Hair follicle dermal papilla cell (primary cell): ENCODE measurements at places on chromosomes 2 and 18. TPM values are rescaled to one million over a fixed set of nuclear protein-coding genes. Genes with fewer than 3 reads are reported as not detected.

Gene IL1RL1
- 0.65 and 1.3 TPM in 2 replicates for total RNA-seq

Gene MOGAT1
- total RNA-seq: not detected in 2 replicates

Gene CNNM4
- total RNA-seq: 4.7 and 5.5 TPM in 2 replicates

Gene MALL
- 2.1 and 3.4 TPM in 2 replicates for total RNA-seq

Gene HOXD13
- total RNA-seq: not detected in 2 replicates

Gene GTF2A1L
- total RNA-seq: 1.2 and 1.3 TPM in 2 replicates

Gene SNORC
- total RNA-seq: 1.3 and 1.5 TPM in 2 replicates

Gene LIPG
- 0.24 and 0.65 TPM in 2 replicates for total RNA-seq

Gene TMEM87B
- 33.5 and 34.4 TPM in 2 replicates for total RNA-seq

Gene NEUROD1
- not detected in 2 replicates for total RNA-seq

Gene ARHGEF33
- total RNA-seq: 0.32 and 0.61 TPM in 2 replicates

Gene PLEK
- total RNA-seq: not detected in 2 replicates

Gene RND3
- total RNA-seq: 577 and 601 TPM in 2 replicates

Gene ZBTB14
- total RNA-seq: 14.2 and 14.6 TPM in 2 replicates

Gene POTEC
- total RNA-seq: under 0.01 TPM in 1 of 2 replicates, not detected in the other

Gene AQP12A
- not detected in 2 replicates for total RNA-seq

Gene PASK
- total RNA-seq: 1.5 and 91.1 TPM in 2 replicates

Gene PAX8
- 9.2 and 19.8 TPM in 2 replicates for total RNA-seq

Gene SLC11A1
- under 0.01 and 0.16 TPM in 2 replicates for total RNA-seq

Gene FEV
- not detected in 2 replicates for total RNA-seq

Gene RUFY4
- total RNA-seq: not detected in 2 replicates

Gene LRRTM1
- total RNA-seq: not detected in 2 replicates

Gene SKOR2
- total RNA-seq: not detected in 2 replicates

Gene ZRANB3
- total RNA-seq: 6.6 and 8.3 TPM in 2 replicates

Gene NR4A2
- total RNA-seq: 0.49 TPM in 2 replicates

Gene FRZB
- 0.32 and 0.73 TPM in 2 replicates for total RNA-seq

Gene ANO7
- 0.12 and 0.49 TPM in 2 replicates for total RNA-seq

Gene ZEB2
- 108 and 118 TPM in 2 replicates for total RNA-seq

Gene ME2
- 26.6 and 27.4 TPM in 2 replicates for total RNA-seq

Gene FHOD3
- total RNA-seq: 20.6 and 23.5 TPM in 2 replicates

Gene CHCHD5
- total RNA-seq: 7.1 and 10.7 TPM in 2 replicates

Gene ALK
- 0.12 and 0.16 TPM in 2 replicates for total RNA-seq

Gene PIEZO2
- 49.3 and 57.1 TPM in 2 replicates for total RNA-seq

Gene LAMA3
- 4.9 and 5.1 TPM in 2 replicates for total RNA-seq

Gene SERPINB7
- total RNA-seq: 19.6 and 24.3 TPM in 2 replicates

Gene EFHD1
- total RNA-seq: 1.1 and 1.9 TPM in 2 replicates

Gene IKZF2
- total RNA-seq: 11.2 and 12.2 TPM in 2 replicates

Gene RETSAT
- total RNA-seq: 48.3 and 51.9 TPM in 2 replicates

Gene AFF3
- 4.0 and 11.2 TPM in 2 replicates for total RNA-seq

Gene TP53I3
- 47.4 and 50.8 TPM in 2 replicates for total RNA-seq

Gene DUSP11
- total RNA-seq: 35.8 and 41.7 TPM in 2 replicates

Gene FNDC4
- total RNA-seq: 13.1 and 17.1 TPM in 2 replicates

Gene PRSS56
- total RNA-seq: not detected in 2 replicates

Gene HOXD10
- not detected in 2 replicates for total RNA-seq

Gene UGT1A5
- total RNA-seq: not detected in 2 replicates

Gene SP9
- under 0.01 and 0.12 TPM in 2 replicates for total RNA-seq

Gene PRADC1
- 14.3 and 17.6 TPM in 2 replicates for total RNA-seq
